NCI-H187 (cell line): ENCODE measurements at places on chromosomes 16 and 17.

DNA sequence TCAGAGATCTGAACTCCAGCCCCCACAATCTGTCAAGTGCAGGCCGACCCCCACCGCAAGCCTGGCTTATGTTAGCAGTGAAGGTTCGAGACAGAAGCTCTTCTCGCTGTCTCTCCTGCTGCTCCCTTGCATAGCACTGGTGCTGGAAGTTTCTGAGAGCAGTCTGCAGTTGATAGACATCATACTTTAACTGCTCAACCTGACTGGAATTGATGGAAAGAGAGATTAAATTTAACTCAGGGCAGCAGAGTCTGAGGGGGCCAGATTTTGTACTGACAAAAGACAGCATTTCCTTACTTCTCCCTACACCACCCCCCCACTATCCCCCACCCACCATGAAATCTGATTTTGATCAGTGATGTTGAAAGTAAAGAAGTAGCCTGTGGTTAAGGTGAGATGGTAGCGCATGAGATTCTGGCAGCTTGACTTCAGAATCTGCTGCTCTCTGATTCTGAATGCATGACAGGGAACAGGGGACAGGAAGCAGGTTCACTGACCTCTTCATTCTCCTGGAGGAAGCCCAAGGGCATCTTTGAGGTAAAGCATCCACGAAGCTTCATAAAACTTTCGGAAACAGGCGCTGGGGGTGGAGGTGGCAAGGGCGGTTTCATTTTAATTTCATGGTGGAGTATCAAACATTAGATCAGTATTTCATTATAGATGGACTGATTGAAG is 44.3 kb upstream of the TMEM97 start:
- no peak for DNase-seq

- no peak for DNase-seq
Measured at GRCh38 chr17:57092779-57093178, 7.7 kb downstream of the AKAP1 start.

DNA sequence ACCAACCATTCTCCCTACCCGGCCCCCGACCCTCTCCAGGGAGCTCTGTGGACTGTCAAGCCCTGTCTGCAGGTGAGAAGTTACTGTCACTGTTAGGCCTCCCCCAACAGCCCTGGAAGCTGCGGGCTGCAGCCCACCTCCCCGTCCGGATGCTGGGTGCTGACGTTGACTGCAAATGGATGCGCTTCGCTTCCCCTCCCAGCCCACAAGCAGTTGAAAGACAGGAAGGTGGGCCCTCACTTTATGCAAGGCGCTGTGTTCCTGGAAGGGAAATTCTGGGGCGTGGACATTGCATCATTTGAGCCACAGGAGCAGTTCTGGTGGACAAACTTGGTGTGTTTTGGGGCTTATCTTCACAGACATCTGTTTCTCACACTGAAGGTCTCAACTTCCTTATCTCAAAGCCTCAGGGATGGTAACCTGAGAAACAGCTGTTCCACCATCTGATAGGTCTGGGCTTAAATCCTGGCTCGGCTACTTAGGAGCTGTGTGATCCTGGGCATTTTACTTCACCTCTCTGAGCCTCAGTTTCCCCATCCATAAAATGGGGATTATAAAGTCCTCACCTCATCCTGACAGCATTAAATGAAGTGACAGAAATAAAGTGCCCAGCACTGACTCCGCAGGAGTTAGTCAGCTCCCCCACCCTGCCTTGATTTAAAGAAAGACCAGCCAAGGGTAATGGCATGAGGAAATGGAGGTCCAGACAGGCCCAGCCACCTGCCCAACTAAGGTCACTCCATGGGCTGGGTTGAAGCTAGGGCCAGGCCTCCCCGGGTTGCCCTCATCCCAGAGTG is 4.6 kb upstream of the DRC7 start:
- DNase-seq = no peak

DNA sequence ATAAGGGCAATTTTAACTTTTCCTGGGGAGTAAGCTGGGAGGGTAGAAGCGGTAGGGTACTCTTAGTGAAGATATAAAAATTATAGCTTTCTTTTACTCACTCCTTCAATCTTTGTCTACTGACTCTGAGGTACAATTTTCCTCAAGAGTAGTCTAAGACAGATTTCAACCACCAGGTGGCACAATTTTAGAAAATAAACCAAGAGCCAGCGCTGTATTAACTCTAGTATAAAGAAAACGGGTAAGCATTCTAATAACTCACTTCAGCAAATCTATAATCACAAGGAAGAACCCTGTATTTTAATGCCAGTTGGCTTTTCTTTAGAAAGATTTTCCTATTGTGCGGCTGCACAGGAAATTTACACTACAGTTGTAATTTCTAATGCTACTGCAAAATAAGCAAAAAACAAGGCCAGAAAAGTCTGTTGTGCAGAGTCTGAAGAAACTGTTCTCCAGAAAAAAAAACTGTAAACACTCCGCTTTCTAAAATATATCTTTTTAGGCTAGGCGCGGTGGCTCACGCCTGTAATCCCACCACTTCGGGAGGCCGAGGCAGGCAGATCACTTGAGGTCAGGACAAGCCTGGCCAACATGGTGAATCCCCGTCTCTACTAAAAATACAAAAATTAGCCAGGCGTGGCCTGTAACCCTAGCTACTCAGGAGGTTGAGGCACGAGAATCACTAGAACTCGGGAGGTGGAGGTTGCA is 1.9 kb downstream of the CMC2 start:
- no peak for DNase-seq

GRCh38 chr16:75065149-75065505 is 51.5 kb downstream of the LDHD start:
- DNase-seq = no peak

- DNase-seq = no peak
Measured at GRCh38 chr17:50173335-50173941, 7.6 kb downstream of the SGCA start.

DNA sequence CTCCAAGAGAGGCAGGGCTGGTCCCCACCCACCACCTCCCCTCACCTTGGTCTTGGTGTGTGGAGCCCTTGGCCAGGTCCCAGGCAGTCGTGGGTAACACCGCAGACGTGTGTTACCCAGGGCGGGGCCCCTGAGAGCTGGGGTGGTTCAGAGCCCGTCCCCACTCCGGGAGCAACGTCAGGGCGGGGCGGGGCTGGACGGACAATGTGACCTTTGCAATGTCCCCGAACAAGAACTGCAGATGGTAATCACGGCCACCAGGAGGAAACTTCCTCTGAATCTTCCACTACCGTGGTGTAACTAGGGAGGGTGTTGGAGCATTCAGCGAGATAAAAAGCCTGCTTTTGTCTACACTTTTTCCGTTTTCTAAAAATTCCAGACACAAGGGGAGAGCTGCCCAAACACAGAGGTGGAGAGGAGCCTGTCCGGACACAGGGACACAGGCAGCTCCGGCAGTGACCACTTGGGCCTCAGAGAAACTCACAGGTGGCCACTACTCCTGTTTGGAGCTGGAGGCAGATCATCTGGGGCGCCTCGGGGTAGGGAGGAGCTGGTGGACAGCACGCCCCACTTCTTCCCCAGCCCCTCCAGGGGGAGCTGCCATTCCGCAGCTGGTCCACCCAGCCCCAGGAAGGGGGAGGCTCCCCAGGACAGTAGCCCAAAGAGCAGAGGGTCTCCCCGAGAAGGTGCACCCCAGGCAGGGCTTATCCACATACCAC is 14.2 kb upstream of the SLC38A10 start:
- no peak for DNase-seq

GRCh38 chr16:16143931-16144330 is 79.4 kb downstream of the ABCC6 start:
- no peak for DNase-seq

- no peak for DNase-seq
Measured at GRCh38 chr17:67365738-67366192, 612 bp downstream of the PSMD12 start.

DNA sequence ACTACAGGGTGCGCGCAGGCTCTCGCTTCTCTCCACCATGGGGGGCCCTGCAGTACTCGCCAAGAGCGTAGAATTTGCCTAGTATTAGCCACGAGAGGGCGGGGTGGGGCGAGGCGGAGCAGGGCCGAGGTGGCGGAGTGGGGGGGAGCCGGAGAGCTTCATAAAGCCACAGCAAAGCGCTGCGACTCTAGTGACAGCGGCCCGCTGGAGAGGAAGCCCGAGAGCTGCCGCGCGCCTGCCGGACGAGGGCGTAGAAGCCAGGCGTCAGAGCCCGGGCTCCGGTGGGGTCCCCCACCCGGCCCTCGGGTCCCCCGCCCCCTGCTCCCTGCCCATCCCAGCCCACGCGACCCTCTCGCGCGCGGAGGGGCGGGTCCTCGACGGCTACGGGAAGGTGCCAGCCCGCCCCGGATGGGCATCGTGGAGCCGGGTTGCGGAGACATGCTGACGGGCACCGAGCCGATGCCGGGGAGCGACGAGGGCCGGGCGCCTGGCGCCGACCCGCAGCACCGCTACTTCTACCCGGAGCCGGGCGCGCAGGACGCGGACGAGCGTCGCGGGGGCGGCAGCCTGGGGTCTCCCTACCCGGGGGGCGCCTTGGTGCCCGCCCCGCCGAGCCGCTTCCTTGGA is at the start of gene TBX21:
Gene TBX21, plus strand, starts transcription at position 190 of the 627 bp plus-strand sequence. Its CDS starts 219 bp downstream, at position 409.
- DNase-seq = no peak

- DNase-seq = no peak
Measured at GRCh38 chr17:73706428-73706827, 62.2 kb upstream of the SDK2 start.

- no peak for DNase-seq
Measured at GRCh38 chr17:40844671-40845107, 22.3 kb upstream of the KRT10 start.

GRCh38 chr17:71975331-71975801 is 145.5 kb upstream of the SOX9 start:
- no peak for DNase-seq

DNA sequence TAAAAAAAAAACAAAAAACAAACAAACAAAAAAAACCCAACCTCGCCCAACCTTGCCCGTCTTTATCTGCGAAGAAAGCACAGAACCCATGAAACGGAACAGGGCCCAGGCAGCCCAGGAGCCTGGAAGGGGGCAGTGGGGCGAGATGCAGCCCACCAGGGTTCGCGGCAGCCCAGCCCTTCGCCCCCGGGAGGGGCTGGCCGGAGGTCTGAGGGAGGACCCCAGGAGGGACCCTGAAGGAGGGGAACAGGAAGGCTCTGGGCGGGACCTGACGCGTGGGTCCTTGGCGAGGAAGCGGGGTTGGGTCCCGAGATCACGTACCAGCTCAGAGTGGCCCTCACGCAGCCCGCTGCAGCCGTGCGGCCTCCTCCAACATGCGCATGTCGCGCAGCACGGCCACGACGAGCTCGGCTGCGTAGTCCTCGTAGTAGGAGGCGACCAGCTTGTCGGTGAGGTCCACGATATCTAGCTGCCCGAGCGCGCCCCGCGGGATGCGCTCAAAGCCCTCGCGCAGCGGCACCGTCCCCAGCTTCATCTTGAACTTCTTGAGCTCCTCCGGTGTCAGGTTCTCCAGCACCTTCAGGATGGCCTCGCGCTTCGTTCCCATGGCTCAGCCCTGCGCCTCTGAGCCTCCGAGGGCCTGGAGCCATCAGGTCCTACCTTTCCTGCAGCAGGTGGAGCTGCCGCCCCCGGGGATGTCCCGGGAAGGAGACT is at the start of gene PYDC1:
Gene PYDC1, minus strand, starts transcription at position 714 of the 714 bp plus-strand sequence. Its CDS starts 107 bp downstream, at position 607.
- no peak for DNase-seq

GRCh38 chr16:79316004-79316458 is 284.5 kb downstream of the MAF start:
- DNase-seq = no peak

DNA sequence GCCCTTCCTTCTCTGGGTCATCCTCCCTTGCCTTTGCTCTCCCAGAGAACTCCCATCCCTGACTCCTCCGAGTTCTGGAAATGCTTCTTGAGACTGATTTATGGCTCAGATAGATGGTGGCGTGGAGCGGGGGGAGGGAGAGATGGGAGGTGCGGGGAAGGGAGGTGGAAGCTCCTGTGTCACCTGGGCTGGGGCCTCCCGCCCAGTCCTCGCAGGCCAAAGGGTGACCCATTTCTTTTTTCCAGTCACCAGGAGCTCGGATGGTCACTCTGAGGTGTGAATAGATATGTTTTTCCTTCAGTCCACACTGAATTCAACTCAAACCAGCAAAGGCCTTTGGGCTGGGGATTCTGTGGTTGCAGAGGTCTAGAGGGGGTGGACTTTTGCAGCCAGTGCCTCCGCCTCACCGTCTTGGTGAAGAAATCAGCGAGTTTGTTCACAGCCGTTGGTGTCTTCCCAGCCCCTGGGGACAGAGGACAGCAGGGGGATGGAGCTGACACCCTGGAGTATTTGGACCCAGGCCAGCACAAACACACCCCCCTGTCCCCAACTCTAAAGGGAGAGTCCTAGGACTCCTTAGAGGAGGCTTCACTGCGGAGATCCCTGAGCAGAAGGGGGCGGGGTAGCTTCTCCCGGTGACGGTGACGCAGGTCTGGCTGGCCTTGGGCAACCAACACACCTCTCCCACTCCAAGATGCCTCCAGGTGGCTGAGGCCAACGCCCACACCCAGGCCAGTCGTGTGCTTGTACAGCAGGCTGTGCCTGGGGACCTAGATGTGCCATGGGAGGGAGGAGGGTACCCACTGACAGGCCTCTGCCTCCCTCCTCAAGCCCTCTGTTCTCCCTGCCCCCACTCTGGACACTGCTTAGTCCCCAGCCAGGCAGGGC is 80.6 kb downstream of the AMFR start:
- DNase-seq = no peak

DNA sequence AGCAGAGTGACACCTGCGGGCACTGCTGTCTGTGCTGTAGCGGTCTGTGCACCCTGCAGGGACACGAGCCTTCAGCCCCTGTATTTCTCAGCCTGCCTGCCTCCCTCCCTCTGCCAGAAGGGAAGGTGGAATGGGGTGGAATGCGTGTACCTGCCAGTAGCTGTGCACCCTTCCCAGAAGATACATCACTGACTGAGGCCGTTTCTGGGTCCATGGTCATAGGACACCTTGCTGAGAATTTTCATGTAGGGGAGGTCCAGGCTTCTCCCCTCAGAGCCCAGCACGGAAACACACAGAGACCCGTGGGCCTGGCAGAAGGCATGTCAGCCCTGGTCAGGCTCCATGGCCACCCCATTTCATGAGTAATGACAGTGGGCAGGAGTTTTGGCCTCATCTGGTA is 16.5 kb downstream of the DBNDD1 start:
- DNase-seq = no peak

GRCh38 chr16:84606081-84606875 is 11.6 kb downstream of the COTL1 start:
- no peak for DNase-seq

DNA sequence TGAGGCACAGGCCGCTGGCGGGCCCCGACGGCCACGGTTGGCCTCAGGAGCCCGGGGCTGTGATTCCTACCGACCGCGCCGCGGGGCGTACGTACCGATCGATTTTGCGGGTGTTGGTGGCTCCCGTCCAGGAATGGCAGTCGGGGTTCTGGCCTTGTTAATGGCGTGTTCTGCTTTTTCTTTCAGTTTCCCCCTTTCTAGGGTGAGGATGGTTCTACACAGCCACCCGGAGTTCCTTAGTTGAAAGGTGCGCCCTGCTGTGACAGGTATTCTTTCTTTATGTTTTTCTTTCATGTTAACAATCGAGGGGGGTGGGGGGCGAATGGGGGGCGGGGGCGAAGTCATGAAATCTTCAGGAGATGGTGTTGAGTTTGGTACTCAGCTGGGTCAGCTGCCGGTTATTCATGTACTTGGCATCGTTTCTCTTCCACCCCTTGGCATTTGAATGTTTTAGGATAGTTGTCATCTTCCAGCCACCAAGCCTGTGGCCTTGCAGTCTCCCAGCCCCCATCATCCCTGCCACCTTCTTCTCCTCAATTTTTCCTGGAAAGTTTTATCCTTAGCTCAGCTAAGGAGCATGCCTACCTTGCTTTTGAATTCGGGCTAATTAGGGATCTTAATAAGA is 802 bp downstream of the CYLD start:
- no peak for DNase-seq
